Transverse colon (tissue), 4 donors: ENCODE measurements at places on chromosomes 2 and 18. TPM values are rescaled to one million over a fixed set of nuclear protein-coding genes. Genes with fewer than 3 reads are reported as not detected.

TSHZ1 gene
- 16.3 TPM for total RNA-seq

DNA sequence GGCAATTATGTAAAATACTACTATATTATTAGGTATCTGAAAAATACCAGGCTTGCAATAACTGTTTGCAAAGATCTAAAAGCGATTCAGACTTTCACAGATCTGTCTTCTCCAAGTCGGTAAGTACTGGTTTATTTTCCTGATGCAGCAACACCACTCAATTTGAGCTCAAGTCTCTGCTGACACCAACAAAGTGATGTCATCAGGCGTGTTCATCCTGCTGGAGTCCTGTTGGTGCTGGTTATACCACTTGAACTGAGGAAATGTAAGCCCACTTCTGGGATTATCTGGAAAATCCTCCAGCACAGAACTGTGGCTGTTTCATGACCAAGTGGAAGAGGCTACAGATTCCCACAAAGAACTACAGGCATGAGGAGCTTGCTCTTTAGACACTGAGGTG, 267.6 kb downstream of the BCL2 start:
- DNase-seq, result no peak

GRCh38 chr2:80169811-80170594, 134.5 kb downstream of the LRRTM1 start:
- no peak for DNase-seq

LAMA3 gene
- total RNA-seq, result 71.8 TPM

ACTG2 gene
- total RNA-seq, result 3,499 TPM

DNA sequence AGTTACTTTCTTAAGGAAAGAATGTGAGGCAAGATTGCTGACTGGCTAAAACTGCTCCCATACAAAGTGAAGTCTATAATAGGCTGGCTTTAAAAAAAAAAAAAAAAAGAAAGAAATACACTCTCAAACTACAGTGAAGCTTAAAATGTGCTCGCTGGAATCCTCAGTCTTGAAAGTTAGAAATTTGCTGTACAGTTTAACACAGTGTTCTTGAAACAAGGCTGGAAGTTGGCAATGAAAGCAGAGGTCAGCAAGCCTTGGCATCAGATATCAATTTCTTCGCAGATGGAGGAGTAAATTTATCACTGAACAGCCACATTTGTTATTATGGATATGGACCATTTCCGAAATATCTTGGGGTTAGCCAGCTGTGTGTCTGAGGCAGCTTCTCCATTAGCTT, 392.9 kb downstream of the ZNF516 start:
- no peak for DNase-seq

LDLRAD4 gene
- 277 TPM for total RNA-seq

- DNase-seq, result no peak
Measured at GRCh38 chr2:18435426-18436037, 124.9 kb downstream of the RDH14 start.

- no peak for DNase-seq
Measured at GRCh38 chr2:112805542-112805941, 21.2 kb upstream of the IL1A start.

- DNase-seq, result no peak
Measured at GRCh38 chr2:237427769-237428506, 14.0 kb upstream of the COL6A3 start.

CCDC85A gene
- 1.1 TPM for total RNA-seq

CCDC141 gene
- 1.3 TPM for total RNA-seq

RUFY4 gene
- 1.9 TPM for total RNA-seq

DNA sequence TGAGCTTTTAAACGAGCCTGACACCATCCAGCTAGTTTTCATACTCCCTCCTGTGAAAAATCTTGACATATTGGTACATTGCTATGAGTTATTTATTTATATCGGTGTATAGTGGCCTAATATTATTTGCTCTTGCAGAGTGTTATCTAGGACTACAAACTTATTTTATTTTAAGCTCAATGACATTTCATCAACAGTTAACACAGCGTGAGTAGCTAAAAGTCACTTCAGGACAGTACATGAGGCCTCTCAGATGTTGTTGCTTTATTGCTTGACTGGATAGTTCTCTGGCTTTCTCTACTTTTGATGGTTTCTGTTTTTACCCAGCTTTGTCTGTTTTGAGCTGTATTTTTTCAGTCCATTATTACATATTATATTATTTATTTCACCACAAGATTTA, 172.9 kb upstream of the KLF7 start:
- no peak for DNase-seq

GYPC gene
- total RNA-seq, result 28.1 TPM

- peak; percentile 11 for DNase-seq
Measured at GRCh38 chr2:224284134-224284946, 117.6 kb downstream of the FAM124B start.

ZNF892 gene
- 3.5 TPM for total RNA-seq

DNA sequence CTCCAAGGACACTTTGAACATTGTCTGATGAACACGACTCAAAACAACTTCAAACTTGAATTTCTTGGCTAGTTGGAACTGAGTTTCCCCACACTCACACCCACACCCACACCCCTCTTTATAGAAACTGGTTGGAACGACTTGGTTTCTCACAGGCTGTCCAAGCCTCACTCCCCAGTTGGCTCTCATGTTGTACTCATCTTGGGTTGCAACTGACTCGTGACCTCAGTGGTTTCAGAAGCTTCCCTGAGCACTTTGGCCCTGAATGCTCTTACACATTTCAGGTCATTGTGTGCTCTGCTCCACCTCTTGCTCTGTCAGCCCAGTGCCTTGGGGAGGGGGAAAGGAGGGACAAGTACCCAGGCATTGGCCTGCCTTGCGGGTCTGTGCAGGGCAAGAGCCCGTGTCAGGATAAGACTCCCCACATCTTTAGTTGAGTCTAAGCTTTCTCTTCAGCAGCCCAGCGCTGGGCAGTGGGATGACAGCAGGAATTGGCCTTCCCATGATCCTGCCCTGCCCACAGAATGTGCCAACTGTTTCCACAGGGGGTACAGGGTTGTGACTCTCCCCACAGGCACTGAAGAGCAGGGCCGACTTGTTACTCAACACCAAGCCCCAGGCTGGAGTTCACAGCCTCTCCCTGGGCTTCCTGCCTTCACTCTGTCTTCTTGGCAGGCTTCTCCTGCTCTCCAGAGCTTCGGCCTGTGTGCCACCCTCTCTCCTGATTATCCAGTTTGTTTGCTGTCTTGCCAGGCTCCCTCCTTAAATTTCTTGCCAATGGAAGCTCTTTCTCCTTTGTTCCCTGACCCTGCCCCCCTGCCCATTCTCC, 104.6 kb downstream of the RTN4 start:
- no peak for DNase-seq

- no peak for DNase-seq
Measured at GRCh38 chr18:29164020-29164706, 987.2 kb upstream of the CDH2 start.

CIB4 gene
- total RNA-seq, result not detected

DNA sequence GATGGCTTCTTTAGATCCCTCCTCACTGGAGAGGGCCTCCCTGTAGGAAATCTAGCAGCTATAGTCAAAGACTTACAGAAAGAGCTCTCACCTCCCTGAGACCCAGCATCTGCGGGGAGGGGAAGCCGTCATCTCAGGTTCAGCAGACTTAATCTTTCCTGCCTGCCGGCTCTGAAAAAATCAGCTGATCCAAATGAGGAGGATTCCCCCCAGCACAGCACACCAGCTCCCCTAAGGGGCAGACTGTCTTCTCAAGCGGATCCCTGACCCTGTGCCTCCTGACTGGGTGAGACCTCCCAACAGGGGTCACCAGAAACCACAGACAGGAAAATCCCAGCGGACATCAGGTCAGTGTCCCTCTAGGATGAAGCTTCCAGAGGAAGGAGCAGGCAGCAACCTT, 601.9 kb downstream of the CNTNAP5 start:
- DNase-seq, result no peak

- no peak for DNase-seq
Measured at GRCh38 chr2:186543561-186544131, 46.2 kb upstream of the ITGAV start.

GRCh38 chr2:86645752-86646151, 22.1 kb upstream of the RNF103 start:
- no peak for DNase-seq

DNA sequence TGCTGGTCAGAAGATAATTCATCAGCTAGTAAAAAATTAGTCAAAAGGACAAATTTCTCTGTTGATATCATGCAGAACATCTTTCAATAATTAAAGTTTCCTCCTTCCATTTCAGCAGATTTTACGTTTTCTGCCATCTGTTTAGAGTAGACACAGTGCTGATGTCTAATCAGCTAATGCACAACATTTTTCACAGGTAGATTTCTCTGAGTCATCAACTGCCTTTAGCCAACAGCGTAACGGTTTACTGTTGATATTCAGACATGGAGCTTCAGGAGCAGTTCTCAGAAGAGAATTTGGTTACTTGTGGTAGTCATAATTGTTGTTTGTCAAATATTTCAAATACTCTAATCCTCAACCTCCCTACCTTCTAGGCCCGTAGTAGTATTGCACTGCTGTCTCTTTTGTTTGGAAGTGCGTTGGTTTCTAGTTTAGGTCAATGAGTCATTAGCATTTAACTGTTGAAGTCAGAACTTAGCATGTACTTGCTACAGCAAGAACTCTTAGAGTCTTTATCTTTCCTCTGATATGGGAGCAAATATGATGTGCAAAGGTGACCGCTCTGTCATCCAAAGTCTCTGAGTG, 86.8 kb upstream of the TFPI start:
- no peak for DNase-seq

GRCh38 chr2:26941486-26941885, 29.0 kb upstream of the MAPRE3 start:
- no peak for DNase-seq

DNA sequence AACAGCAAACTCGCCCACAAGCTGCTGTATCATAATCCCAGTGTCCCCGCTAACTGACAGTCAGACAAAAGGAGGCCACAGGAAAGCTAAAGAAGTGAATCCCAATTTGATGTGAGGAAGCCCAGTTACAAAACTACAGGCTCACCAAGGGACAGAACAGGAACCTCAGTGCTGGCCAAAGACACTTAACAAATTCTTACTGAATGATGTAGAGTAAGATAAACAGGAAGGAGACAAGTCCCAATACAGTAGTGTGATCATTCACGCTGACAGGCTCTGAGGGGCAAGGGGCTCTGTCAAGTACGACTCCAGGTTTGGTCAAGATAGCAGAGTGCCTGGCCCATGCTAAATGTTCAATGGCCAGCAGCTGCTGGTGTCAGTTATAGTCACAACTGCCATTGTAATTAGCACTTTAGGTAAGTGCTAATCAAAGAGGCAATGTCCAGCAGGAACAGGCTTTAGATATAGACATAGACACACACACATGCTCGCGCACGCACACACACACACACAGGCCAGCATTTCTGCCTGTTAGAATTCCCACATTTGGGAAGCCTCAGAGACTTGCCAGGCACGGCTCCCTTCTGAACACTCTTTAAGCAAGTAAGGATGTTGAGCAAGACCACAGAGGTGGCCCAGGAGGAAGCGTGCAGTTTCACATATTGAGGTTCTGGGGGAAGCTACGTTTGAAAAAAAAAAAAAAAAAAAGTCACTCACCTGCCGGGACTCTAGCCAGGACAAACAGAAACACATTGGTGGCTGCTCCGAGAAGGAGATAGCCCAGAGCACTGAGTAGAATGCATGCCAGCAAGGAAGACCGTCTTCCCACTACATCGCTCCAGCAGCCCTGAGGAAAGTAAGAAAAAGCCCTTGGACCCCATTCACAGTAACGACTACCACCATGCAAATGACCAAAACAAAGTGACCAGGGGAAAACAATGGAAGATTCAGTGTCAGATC, 35.4 kb upstream of the TMEM182 start:
- no peak for DNase-seq

DNA sequence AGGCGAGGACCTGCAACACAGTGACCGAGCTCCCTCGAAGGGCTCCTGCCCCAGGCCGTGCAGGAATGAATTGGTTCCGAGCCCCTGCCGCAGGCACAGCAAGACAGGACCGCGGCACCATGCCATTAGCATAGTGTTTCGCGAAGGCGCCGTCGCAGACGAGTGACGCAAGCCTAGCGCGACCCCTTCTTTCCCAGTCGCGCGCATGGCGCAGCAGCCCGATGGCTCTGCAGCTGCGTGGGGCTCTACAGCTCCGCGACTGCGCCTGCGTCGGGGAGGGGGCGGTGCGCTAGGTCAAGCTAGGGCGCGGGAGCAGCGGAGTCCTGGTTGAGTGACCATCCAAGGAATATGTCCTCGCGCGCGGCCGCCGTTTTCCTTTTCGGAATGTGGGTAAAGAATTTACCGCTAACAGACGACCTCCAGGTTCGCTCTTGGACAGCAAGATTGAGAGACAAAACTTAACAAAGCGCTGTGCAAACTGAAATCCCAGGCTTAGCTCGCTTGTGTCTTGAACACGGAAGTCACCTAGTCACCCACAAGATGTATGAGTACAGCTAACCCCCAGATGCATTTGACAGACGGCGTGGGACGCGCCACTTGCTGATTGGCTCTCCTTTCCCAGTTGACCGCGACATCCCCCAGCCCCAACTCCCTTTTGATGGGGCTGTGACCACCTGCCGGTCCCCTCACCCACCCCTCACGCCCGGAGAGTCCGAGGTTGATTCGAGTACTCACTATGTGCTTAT, at the start of gene TRMT61B:
TSS of gene TRMT61B (minus strand) at position 164 of the 746 bp plus-strand sequence. CDS start at position 132, 32 bp downstream.
- DNase-seq, result peak; percentile 97

ATP8B1 gene
- total RNA-seq, result 120 TPM

DNA sequence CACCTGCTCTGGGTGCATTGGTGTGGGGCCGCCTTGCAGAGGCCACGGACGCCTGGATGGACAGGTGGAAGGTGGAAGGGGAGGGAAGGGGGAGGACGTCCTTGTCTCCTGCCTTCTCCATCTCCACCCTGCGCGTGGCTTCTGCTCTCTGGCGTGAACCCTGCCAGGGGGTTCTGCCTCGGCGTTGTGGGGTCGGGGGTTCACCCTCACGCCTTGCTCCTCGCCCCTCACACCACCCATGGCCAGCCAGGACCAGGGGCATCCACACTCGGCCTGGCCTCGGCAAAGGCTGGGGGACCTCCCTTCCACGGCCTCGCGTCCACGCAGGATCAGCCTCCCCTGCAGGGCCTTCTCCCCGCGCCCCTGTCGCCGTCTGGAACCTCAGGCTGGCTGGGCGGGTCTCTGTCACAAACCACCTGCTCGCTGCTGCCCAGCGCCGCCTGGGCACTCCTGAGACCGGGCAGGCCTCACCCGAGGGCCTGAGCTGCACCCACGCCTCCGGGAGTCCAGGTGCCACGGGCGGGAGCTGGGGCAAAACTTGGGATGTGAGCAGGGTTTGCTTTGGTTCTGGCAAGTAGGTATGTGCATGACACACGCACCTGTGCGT, 655.9 kb downstream of the GALR1 start:
- no peak for DNase-seq

TPO gene
- total RNA-seq, result 4.5 TPM

GRCh38 chr18:28151434-28151833, 25.5 kb downstream of the CDH2 start:
- DNase-seq, result no peak
